ENCODE measurements at places on chromosomes 12 and 14.

- H3K4me1 ChIP-seq = peaks cover 27% of the 10 kb centered on the region
- no peaks in the 10 kb centered on the region for H3K27me3 ChIP-seq
- H3K36me3 ChIP-seq = no peaks in the 10 kb centered on the region
- DNase-seq = no peak
Measured at GRCh38 chr14:90837355-90837754, 21.1 kb upstream of the TTC7B start.

GRCh38 chr12:52063082-52063924 is 6.5 kb upstream of the ATG101 start:
- no peak overlapping the region for H3K27ac ChIP-seq
- H3K36me3 ChIP-seq = no peaks in the 10 kb centered on the region
- peaks cover 5% of the 10 kb centered on the region for H3K4me1 ChIP-seq
- no peaks in the 10 kb centered on the region for H3K27me3 ChIP-seq
- H3K4me3 ChIP-seq = no peak overlapping the region

GRCh38 chr14:77544571-77544970 is 46.0 kb upstream of the ISM2 start:
- H3K27ac ChIP-seq = no peak overlapping the region
- H3K4me3 ChIP-seq = no peak overlapping the region
- peaks cover 48% of the 10 kb centered on the region for H3K36me3 ChIP-seq
- peaks cover 7% of the 10 kb centered on the region for H3K4me1 ChIP-seq

GRCh38 chr12:67966560-67966959 is 22.7 kb upstream of the IFNG-AS1 start:
- H3K4me3 ChIP-seq = no peak overlapping the region
- no peak overlapping the region for H3K27ac ChIP-seq
- H3K36me3 ChIP-seq = no peaks in the 10 kb centered on the region
- no peaks in the 10 kb centered on the region for H3K4me1 ChIP-seq

DNA sequence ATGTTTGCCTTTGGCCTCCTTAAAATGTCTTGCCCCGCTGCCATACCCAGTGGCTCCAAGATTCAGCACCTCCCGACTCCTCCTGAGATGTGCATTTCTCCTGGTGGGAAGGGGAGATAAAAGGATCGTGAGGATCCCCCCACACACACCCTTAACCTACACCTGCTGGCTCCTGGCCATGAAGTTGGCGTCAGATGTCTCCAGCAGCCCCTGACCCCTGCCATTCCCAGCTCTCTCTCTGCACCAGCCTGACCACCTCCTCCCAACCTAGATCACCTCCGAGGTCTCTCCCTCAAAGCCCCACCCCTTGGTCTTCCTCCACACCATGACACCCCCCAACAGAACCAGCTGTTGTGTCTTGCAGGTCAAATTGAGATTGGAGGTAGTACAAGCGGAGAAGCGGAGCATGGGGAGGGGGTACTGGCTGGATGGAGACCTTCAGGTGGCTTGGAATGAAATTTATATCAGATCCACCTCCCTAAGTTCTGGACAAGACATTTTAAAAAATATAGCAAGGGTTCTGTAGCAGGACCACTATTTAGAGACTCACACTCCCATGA is 151.1 kb upstream of the FKBP4 start:
- H3K4me1 ChIP-seq = peaks cover 67% of the 10 kb centered on the region
- H3K36me3 ChIP-seq = no peaks in the 10 kb centered on the region
- peak overlapping the region; percentile 82 for H3K27ac ChIP-seq
- DNase-seq = no peak
- H3K4me3 ChIP-seq = peak overlapping the region; percentile 54

DNA sequence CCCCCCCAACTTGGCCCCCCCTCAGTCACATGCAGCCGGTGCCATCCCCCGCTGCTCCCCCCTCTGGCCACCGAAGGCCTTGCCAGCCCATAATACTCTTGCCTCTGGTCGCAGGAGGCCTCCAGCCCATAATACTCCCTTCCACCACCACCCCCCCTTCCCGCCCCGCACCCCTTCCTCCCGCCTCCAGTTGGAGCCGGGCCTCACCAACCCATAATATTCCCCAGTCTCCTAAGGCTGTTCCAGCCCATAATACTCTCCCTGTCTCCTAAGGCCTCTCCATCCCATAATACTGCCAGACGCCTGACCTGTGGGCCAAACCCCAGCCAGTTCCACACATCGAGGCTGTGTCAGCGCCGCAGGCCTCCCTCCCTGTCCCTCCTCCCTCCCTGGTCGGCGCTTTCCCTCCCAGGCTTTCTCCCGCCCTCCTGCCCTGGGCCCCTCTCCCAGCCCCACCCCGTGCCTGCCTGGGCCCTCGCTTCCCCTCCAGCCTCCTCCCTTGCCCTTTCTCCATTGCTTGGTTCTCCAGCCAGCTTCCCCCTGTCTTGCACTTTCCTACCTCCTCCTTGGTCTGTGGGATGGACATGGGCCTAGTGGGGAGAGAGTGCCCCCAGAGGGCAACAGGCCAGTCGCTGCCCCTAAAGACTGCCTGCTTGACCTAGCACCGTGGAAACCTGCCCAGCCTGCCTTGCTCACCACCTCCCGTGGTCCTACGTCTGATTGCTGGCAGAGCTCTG is 6.8 kb upstream of the CHD4 start:
- no peak overlapping the region for H3K4me3 ChIP-seq
- no peaks in the 10 kb centered on the region for H3K27me3 ChIP-seq
- H3K36me3 ChIP-seq = no peaks in the 10 kb centered on the region
- no peak overlapping the region for H3K27ac ChIP-seq
- DNase-seq = peak; percentile 99

- H3K27me3 ChIP-seq = peaks cover 2% of the 10 kb centered on the region
- no peak for DNase-seq
- H3K4me3 ChIP-seq = no peak overlapping the region
- H3K36me3 ChIP-seq = no peaks in the 10 kb centered on the region
- H3K27ac ChIP-seq = peak overlapping the region; percentile 50
Measured at GRCh38 chr14:33811721-33812120, 139.2 kb downstream of the EGLN3 start.

- no peak overlapping the region for H3K27ac ChIP-seq
- DNase-seq = no peak
- no peak overlapping the region for H3K4me3 ChIP-seq
- H3K36me3 ChIP-seq = no peaks in the 10 kb centered on the region
- no peaks in the 10 kb centered on the region for H3K27me3 ChIP-seq
- H3K4me1 ChIP-seq = peaks cover 12% of the 10 kb centered on the region
Measured at GRCh38 chr12:49900371-49900770, 3.3 kb downstream of the FAIM2 start.

- no peak for DNase-seq
- H3K4me3 ChIP-seq = no peak overlapping the region
- no peaks in the 10 kb centered on the region for H3K27me3 ChIP-seq
- H3K4me1 ChIP-seq = no peaks in the 10 kb centered on the region
- peaks cover 68% of the 10 kb centered on the region for H3K36me3 ChIP-seq
Measured at GRCh38 chr12:45930369-45930768, 60.0 kb downstream of the SCAF11 start.

GRCh38 chr14:92677087-92677668 is 71.2 kb downstream of the LGMN start:
- DNase-seq = peak; percentile 36
- no peaks in the 10 kb centered on the region for H3K27me3 ChIP-seq
- H3K27ac ChIP-seq = peak overlapping the region; percentile 8
- peaks cover 77% of the 10 kb centered on the region for H3K36me3 ChIP-seq

DNA sequence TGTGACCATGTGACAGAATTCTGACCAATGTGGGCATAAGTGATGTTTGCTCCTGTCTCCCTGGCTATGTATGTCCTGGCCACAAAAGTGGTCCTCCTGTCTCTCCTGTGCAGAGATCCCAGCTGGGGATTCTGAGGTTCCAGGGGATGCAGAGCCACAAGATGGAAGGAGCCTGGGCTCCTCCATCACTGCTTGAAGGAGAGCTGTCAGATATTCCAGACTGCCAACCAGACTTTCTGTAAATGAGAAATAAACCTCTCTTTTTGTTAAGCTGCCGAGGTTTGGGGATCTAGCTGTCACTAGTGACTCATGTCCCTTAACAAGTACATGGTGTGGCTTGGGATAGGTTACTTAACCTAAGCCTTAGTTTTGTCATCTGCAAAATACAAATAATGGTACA is 21.9 kb downstream of the BDKRB1 start:
- DNase-seq = no peak
- no peak overlapping the region for H3K27ac ChIP-seq
- no peaks in the 10 kb centered on the region for H3K4me1 ChIP-seq
- H3K36me3 ChIP-seq = peaks cover 6% of the 10 kb centered on the region
- H3K27me3 ChIP-seq = no peaks in the 10 kb centered on the region

GRCh38 chr12:69816082-69816481 is 8.9 kb upstream of the MYRFL start:
- no peak overlapping the region for H3K27ac ChIP-seq
- no peak for DNase-seq
- peaks cover 9% of the 10 kb centered on the region for H3K36me3 ChIP-seq
- no peak overlapping the region for H3K4me3 ChIP-seq
- no peaks in the 10 kb centered on the region for H3K4me1 ChIP-seq

- H3K4me3 ChIP-seq = no peak overlapping the region
- no peaks in the 10 kb centered on the region for H3K36me3 ChIP-seq
- H3K27ac ChIP-seq = no peak overlapping the region
Measured at GRCh38 chr12:25311506-25311905, 60.8 kb upstream of the KRAS start.

GRCh38 chr14:32733015-32733414 is 205.7 kb upstream of the NPAS3 start:
- H3K27me3 ChIP-seq = no peaks in the 10 kb centered on the region
- H3K4me1 ChIP-seq = no peaks in the 10 kb centered on the region
- H3K27ac ChIP-seq = no peak overlapping the region
- no peak overlapping the region for H3K4me3 ChIP-seq
- no peak for DNase-seq
- no peaks in the 10 kb centered on the region for H3K36me3 ChIP-seq

- H3K27ac ChIP-seq = no peak overlapping the region
- H3K4me3 ChIP-seq = no peak overlapping the region
- no peak for DNase-seq
- no peaks in the 10 kb centered on the region for H3K36me3 ChIP-seq
Measured at GRCh38 chr14:90421001-90421631, 24.3 kb downstream of the CALM1 start.

DNA sequence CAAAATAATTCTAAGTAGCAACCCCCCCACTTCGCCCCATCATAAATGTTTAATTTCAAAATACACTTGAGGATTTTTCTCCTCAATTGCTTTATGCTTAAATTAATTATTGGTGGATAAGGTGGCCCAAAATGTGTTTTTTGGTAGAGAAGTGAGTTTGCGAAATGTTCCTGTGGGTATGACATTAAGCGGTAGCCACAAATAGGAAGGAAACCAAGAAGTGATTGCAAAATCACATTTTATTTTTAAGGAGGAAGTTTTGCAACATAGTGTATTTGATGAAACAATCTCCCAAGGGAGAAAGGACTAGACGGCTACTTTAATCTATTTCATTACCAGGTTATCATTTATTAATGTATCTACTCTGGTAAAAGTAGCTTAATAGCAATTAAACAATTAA is 25.5 kb downstream of the SLC25A3 start:
- H3K27ac ChIP-seq = no peak overlapping the region
- no peaks in the 10 kb centered on the region for H3K36me3 ChIP-seq
- H3K4me1 ChIP-seq = peaks cover 44% of the 10 kb centered on the region

DNA sequence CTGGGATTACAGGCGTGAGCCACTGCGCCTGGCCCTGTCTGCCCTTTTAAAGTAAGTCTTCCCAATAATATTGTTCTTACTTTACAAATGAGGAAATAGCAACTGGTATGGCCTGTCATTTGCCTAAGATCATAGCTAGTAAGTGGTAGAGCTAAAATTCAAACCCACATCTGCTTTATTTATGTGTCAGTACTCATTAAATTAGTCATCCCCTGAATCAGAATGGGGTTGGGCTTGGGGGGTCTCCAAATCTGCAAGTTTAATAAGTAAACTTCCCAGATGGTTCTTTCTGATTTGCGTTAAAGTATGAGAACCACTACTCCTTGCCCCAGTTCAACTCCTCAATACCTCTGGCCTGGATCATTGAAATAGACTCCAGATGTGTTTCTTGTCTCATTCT is 96.2 kb downstream of the FAR2 start:
- peaks cover 5% of the 10 kb centered on the region for H3K36me3 ChIP-seq
- H3K27me3 ChIP-seq = no peaks in the 10 kb centered on the region
- peaks cover 43% of the 10 kb centered on the region for H3K4me1 ChIP-seq
- no peak overlapping the region for H3K4me3 ChIP-seq

DNA sequence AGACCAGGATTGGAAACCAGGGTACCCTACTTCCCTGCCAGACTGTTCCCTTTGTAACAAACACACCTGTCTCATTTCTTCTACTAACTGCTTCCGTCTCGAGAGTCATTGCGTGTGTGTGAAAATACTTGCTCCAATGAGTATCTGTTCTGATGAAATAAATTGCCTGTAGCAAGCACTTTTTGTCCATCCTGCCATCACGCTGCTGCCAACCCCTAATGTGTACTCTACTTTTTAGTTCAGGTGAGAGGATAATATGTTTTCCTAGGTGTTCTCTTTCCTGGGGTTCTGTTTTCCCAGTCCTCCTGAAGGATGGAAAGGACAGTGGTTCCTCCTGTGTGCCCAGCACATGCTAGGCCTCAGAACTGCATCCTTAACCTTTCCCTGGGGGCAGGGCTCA is 1.0 kb downstream of the TUNAR start:
- no peak for DNase-seq
- H3K27me3 ChIP-seq = peaks cover 17% of the 10 kb centered on the region
- no peaks in the 10 kb centered on the region for H3K36me3 ChIP-seq
- no peaks in the 10 kb centered on the region for H3K4me1 ChIP-seq
- H3K4me3 ChIP-seq = no peak overlapping the region

DNA sequence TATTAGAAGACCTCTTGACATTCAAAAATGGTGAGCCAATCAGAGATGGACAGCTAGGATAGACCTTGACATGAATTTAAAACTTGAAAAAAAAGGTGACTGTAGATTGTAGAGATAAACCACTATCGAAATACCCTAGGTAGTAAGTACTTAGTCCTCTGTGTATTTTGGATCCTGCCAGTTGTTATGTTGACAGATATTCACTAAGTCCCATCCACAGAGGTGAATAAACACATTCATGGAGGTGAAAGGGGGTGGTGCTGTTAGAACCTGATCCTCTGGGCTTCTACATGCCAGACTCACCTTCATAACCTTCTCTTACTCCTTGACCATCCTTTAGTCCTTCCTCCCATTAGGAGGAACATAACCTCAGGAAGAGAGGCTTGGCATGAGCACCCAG is 72.3 kb downstream of the OTX2 start:
- no peak overlapping the region for H3K4me3 ChIP-seq
- no peak overlapping the region for H3K27ac ChIP-seq
- no peaks in the 10 kb centered on the region for H3K36me3 ChIP-seq
- H3K27me3 ChIP-seq = peaks cover 2% of the 10 kb centered on the region
- H3K4me1 ChIP-seq = no peaks in the 10 kb centered on the region

- no peak overlapping the region for H3K27ac ChIP-seq
- no peak overlapping the region for H3K4me3 ChIP-seq
- H3K36me3 ChIP-seq = no peaks in the 10 kb centered on the region
- H3K4me1 ChIP-seq = no peaks in the 10 kb centered on the region
- H3K27me3 ChIP-seq = no peaks in the 10 kb centered on the region
Measured at GRCh38 chr12:108116254-108116653, 12.8 kb upstream of the WSCD2 start.

GRCh38 chr14:64912261-64912660 is 2.0 kb upstream of the CHURC1 start:
- H3K4me1 ChIP-seq = peaks cover 19% of the 10 kb centered on the region
- H3K27me3 ChIP-seq = no peaks in the 10 kb centered on the region
- H3K4me3 ChIP-seq = no peak overlapping the region
- H3K36me3 ChIP-seq = no peaks in the 10 kb centered on the region
- DNase-seq = peak; percentile 67

All from common myeloid progenitor, CD34-positive (primary cell).